Stimulated activated CD4-positive, alpha-beta T cell treated with anti-CD3 and anti-CD28 coated beads, Interleukin-1b, Interleukin-23, amount 100 ng/mL, for 1 hour (primary cell): ENCODE measurements at places on chromosomes 11 and 22.

DNA sequence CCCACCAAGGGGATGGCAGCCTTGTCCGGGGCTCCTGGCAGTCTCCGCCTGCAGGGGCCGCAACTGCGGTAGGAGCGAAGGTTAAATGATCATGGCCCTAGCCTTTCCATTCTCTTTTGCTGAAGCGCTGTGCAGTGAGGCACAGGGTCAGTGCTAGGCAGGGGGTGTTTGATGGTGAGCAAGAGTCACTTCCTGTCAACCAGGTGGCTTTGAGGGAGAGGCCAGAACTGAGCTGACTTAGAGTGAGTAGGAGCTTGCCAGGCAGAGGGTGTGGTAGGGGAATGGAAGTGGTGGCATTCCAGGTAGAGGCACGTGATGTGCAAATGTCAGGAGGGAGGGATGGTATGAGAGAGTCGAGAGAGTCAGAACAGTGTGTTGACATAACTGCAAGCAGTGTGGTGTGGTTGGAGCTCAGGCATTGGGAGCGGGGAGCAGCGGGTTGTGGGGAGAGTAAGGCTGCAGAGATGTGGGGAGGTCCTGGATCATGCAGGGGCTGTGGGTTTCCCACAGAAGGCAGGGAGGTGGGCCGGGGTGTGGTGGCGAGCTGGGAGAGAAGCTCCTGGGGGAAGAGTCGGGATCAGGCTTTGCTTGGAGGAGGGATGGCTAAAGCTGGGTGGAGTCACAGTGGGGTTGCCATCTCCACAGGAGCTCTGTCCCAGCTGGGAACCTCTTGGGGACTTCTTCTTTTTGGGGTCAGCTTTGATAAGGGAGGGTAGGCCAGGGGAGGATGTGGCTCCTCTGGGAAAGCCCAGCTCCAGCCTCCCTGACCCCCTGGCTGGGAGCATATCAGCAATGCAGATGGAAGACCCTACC, 33.3 kb downstream of the AMPD3 start:
- DNase-seq: no peak

DNA sequence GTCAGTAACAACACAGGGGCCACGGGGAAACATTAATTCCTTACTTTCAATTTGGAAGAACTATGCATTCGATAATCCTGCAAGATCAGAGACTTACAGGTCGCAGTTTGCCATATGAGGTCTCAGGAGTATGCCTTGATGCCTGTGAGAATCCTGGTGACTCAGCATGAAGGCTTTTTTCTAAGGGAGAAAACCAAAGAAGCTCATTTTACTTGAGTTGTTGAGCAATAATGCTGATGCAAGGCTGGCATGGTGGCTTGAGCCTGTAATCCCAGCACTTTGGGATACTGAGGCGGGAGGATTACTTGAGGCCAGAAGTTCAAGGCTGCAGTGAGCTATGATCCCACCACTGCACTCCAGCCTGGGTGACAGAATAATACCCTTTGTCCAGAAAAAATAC, 26.6 kb downstream of the ATG16L2 start:
- no peak for DNase-seq

GRCh38 chr22:25482868-25483639, 81.4 kb upstream of the GRK3 start:
- DNase-seq: no peak

DNA sequence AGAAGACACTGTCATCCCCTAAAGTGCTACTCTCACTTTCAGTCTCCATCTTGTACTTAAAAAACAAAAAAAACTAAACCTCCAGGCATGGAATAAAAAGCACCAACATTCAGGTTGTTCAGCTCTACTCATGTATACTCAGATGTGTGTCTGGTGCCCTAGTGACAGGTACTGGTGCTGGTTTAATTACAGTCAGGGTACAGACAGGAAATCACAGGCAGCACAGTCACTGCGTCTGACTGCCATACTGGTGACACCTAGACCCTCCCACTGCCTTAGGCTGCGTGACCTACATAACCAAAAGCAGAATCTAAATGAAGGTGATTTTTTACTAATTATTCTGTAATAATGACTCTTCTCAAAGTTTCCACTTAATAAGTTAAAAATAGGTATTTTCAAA, at the start of gene ARHGAP32:
ARHGAP32 (minus strand) TSS at position 176 of the 400 bp plus-strand sequence; CDS start at position 49, 127 bp downstream.
- no peak for DNase-seq

DNA sequence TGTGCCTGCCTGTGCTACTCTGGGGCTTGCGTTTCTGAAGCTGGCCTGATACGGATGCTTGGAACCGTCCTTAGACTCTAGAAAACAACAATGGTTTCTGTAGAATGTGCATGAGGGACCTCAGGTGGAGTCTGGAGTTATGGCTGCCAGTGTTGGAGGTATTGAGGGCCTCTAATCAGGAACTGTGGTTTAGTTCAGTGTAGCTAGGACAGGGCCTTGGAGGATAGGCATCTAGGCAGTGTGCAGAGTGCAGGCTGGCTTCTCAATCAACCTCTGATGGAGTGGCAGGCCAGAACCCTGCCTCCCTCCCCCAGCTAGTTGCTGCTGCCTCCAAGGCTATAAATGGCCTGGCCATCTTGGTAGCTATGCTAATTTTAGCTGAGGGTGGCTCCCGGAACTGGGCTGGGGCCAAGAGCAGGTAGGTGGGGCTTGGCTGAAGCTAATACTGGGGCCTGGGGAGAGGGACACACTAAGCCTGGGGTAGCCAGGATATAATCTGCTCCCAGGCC, 4.0 kb downstream of the STIM1 start:
- no peak for DNase-seq

DNA sequence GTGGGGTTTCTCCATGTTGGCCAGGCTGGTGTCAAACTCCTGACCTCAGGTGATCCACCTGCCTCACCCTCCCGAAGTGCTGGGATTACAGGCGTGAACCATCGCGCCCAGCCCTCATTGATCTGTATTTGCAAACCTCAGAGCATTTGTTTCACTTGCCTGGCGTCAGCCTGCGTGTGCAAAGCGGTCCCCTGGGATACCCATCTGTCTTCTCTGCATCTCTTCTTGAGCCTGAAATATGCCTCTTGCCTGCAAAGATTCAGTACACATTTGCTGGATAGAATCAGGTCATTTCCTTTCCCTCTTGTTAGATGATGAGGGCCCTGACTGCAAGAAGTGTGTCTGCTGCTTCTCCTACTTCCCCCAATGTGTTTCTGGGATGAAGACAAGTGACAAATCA, 1291.0 kb downstream of the TBC1D22A start:
- no peak for DNase-seq

GRCh38 chr22:25818541-25818940, 76.6 kb downstream of the MYO18B start:
- no peak for DNase-seq

- DNase-seq: no peak
These were observed 310.1 kb upstream of the SORL1-AS1 start for GRCh38 chr11:121762820-121763219.

DNA sequence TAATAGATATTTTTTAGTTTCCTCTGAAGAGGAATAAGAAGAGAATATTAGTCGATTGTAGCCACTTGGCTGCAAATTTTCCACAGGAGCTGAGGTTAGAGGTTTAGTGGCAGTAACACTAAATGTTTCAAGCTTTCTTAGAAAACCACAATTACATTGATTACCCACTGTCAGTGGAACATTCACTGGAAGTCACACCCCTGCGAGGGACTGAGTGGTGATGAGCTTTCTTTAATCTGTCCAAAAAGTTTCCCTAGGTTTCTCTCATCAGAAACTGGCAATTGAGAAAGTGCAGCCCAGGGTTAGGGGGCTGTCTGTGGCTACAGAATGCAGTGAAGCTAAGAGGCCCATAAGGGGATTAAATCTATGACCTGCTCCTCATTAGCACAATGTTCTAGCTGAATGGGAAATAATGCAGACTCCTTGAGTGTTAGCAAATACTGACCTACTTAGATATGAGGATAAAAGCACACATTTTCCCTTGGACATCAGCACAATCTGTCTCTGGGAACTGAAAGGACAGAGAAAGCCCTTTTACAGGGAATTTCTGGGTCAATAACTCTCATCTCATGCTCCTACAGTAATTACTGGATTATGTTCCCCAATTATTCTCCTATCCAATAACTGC, 189.5 kb downstream of the FAM76B start:
- DNase-seq: no peak

GRCh38 chr22:18013436-18013835, 10.9 kb downstream of the MICAL3 start:
- DNase-seq: no peak

DNA sequence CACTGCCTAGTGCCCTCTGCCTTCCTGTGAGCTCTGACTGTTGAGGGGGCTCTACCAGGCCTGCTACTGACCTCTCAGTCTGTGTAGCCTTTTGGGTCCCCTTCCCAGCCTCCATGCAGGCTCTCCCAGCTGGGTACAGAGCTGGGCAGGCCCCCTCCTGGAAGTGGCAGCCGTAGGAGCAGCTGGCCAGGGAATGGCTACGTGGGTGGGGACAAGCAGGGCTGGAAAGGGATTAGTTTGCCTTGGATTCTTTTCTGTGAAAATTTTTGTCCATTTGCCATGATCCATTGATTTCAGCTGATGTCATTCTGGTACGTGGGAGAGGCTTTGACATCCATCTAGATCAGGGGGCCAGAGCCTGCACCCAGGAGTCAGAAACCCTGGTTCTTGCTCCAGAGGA, 23.9 kb upstream of the NECTIN1 start:
- DNase-seq: no peak

- no peak for DNase-seq
These were observed 5.9 kb downstream of the CADM1 start for GRCh38 chr11:115498354-115498753.

DNA sequence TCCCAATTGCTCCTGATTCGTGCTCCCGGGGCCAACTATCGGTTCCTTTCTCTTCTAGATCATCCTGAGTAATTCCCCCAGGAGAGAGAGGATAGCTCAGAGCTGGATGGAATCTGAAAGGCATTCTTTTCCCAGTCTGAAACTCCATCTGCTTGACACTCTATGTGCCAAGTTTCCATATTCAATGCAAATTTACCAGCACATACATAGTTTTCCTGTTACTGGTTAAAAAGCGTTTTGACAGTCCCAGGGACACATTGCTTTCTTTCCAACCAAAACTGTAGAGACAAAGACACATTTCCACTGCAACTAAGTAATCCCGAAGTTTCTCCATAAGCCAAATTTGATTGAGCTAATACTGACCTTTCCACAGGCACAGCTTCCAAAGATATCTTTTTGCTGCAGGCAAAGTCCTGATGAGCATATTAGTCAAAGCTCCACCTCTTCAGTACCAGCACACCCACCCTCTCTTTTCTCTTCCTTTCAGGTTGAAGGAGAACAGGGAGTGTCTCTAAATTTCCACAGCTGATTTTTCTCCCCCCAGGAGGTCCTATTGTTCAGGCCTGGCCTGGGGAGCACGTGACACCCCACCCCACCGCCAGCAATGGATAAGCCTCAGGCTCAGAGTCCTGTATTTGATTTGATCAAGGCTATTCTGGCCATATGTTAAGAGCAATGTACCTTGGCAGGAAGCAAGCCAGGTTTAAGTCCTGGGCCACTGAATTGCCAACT, 9.7 kb upstream of the ANKK1 start:
- DNase-seq: no peak

GRCh38 chr11:61119055-61119454, 16.8 kb downstream of the CD5 start:
- no peak for DNase-seq

DNA sequence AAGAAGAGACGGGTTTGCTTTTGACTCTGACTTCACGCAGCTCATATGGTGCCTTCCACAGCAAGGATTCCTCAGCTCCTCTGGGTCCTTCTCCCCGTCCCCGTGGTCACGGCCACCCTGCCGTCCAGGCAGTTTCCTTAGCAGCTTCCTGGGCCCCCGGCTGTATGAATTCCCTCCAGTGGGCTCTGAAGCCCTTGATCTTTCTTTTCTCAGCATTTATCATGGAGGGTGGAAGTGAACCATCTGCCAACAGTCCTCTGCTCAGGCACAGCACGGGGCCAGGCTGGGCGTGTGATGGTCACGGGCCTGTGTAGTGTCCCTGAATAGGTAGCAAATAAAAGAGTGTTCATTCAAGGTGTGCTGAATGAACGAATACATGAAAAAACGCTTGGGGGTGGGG, 782.4 kb downstream of the BRD1 start:
- no peak for DNase-seq

GRCh38 chr11:2830030-2830812, 55.4 kb downstream of the CDKN1C start:
- no peak for DNase-seq

GRCh38 chr11:789943-790342, at the start of gene CEND1:
TSS of gene CEND1 (minus strand) at chr11:790090. CDS start at chr11:788576, 1,514 bp downstream.
- DNase-seq: no peak

DNA sequence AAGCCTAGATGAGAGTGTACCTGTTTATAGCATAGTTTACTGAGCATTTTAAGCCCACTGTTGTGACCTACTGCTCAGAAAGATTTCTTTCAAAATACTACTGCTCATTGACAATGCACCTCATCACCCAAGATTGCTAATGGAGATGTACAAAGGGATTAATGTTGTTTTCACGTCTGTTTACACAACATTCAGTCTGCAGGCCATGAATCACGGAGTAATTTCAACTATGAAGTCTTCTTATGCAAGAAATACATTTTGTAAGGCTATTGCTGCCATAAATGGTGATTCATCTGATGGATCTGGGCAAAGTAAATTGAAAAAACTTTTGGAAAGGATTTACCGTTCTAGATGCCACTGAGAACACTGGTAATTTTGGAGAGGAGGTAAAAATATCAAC, 112.9 kb downstream of the KIF18A start:
- no peak for DNase-seq

GRCh38 chr11:69208190-69209037, 52.7 kb downstream of the SMIM38 start:
- no peak for DNase-seq

DNA sequence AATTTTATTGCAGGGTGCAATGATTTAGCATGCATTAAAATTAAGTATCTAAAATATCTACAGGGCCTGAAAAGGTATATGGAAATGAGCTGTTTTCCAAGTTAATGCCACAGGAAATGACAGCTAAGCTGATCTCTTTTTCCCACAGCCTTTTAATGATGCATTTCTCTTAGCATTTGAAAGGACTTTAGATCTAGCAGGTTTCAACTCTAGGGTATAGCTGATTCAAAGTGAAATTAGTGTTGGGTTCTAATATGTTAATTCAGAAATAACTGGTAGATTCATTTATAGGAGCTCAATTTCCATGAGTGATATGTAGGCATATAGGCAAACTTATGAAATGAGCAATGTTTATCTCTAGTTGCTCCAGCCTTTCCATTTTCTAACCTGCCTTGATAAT, 274.2 kb downstream of the CASP12 start:
- no peak for DNase-seq

- no peak for DNase-seq
These were observed 188.6 kb downstream of the HIPK3 start for GRCh38 chr11:33445761-33446161.

DNA sequence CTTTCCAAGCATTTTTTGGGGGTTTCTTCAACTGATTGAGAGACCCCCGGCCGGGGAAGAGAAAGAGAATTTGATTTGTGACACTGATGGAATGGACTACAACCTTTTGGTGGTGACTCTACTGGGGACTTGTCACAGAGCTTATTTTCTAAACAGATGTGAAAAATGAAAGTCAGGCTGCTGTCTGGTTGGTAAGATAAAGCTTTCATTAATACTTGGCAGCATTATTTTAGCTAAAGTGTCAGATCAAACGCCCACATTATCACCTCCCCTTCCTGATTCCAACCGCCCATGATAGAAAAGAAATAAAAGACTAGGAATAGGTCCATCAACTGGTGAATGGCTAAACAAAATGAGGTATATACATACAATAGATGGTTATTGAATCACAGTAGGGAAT, 45.6 kb upstream of the EHF start:
- DNase-seq: no peak

GRCh38 chr22:42217752-42218280, 52.6 kb downstream of the TCF20 start:
- DNase-seq: no peak

GRCh38 chr11:2390091-2390724, 10.3 kb upstream of the TSSC4 start:
- no peak for DNase-seq
